ENCODE measurements at places on chromosomes 16 and 17.

- no peak for DNase-seq
Measured at GRCh38 chr17:39236981-39237441, 11.3 kb upstream of the STAC2 start.

GRCh38 chr16:18937390-18937789, 11.2 kb upstream of the SMG1 start:
- DNase-seq: no peak

DNA sequence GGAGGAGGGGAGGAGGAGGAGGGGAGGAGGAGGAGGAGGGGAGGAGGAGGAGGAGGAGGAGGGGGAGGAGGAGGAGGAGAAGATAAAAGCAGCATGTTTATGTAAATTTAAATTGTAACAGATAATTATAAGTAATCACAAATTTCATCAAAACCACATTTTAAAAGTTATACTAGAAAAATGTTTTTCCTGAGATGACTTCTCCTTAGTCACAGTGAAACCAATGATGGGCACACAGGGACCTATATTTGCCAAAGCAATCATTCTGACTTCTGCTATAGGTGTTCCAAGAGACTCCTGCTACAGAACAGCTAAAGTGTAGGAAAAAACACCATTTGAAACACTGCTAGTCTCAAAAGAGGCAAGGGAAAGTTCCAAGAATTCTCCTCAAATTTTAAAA, 66.4 kb downstream of the CEP95 start:
- DNase-seq: no peak

GRCh38 chr17:77466140-77466539, 325.4 kb downstream of the SEC14L1 start:
- DNase-seq: no peak

DNA sequence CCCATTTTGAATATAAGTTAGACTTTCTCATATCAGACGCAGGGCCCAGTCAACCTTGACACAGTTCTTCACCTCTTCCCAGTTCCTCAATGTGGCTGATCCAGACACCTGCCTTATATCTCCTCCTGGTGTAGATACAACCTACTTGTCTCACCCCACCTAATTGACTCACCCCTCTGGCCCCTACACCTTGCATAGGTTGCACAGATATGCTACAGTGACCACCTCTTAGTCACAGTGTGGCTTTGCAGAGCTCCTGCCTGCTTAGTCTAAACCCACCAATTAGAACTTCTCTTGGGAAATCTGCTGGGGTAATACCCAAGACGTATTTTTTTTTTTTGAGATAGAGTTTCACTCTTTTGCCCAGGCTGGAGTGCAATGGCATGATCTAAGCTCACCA, 16.8 kb downstream of the CHP2 start:
- no peak for DNase-seq

GRCh38 chr17:15350777-15351477, 9.5 kb upstream of the TEKT3 start:
- no peak for DNase-seq

DNA sequence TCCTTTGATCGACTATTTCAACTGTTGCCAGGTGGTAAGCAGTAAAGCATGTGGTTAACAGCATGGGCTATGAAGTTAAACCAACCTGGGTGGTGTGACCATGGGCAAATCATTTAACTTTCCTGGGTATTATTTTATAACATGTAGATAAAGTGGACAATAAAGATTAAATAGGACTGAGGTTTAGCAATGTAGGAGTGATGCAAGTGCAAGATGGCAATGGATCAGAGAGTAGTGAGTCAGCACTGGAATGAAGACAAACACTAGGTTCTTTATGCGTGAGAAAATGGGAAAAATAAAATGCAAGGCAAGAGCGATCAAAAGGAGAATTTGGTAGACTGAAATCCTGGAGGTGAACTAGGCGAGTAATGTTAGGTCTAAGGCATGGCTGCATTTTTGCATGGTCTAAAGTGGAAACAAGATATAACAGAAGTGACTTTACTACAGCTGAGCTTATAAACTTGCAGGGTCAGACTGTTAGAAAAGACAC, 222.4 kb upstream of the AXIN2 start:
- DNase-seq: no peak

GRCh38 chr17:74862108-74862901, 2.6 kb upstream of the GRIN2C start:
- peak; percentile 62 for DNase-seq

- DNase-seq: no peak
Measured at GRCh38 chr17:5638596-5638995, 54.3 kb upstream of the NLRP1 start.

DNA sequence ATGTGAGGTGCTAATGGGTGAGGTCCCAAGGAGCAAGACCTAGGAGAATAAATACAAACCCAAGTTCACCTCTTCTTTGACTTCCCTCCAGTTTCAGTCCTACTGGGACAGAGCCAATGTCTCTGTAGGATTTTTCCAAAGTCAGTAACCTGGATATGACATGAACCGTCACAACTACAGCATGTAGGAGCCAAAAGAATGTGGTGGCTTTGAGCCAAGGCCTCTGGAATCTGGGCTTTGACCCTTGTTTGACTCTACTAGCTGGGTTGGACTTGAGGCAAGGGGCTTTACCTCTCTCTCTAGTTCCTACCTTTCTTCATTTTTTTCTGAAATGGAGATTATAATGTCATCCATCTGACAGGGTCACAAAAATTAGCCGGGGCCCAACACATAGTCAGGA, 91.4 kb downstream of the CACNG3 start:
- DNase-seq: no peak

DNA sequence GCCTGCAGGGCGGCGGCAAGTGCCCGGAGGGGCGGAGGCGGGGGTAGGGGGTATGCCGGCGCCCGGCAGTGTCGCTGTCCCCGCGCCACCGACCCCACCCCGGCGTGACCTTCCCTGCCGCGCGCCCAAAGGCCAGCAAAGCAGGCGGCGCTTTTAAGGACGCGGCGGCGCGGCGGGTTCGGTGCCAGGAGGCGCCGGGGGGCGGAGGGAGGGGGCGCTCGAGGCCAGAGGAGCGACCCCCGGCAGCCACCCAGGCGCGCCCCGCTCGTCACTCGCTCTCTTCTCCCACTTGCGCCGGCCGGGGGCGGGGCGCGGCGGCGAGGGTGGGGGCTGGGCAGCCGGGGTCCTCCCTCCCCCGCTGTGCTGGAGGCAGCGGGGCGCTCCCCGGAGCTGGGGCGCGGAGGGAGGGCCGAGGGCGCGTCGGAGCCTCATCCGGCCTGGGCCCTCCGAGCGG, 8.6 kb upstream of the BAHCC1 start:
- no peak for DNase-seq

DNA sequence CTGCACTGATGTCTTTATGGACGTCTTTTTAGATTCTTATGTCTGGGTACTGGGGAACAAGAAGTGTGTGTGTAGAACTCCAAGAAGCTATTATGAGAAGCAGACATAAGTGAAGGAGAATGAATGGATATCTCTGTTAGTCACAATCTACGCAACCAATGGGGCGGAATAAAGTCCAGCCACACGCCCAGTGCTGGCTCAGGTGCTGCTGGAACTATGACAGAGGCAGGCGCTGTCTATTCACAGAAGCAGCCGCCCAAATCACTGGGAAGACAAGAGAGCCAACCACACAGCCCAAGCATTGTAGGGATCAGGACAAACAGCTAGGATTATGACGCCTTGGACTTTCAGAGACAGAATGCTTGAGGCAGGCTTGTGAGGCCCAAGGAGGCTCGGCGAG, 43.9 kb upstream of the ICAM2 start:
- no peak for DNase-seq

DNA sequence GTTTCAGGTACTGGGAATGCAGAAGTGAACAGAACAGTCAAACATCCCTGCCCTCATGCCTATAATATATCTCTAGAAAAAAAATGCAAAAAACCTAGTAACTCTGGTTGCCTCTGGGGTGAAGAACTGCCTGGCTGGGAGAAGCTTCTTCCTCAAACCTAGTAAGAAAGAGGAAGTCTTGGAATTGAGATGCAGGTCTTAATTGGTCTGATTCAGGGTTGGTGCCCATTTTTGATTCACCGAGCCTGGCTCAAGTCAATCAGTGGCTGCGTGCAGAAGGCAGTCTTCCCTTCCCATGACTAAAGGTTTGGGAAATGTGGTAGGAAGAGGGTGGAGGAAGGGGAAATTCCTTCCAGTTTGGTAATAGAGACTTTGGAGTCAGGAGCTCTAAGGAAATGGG, 22.4 kb downstream of the CDRT15 start:
- no peak for DNase-seq

DNA sequence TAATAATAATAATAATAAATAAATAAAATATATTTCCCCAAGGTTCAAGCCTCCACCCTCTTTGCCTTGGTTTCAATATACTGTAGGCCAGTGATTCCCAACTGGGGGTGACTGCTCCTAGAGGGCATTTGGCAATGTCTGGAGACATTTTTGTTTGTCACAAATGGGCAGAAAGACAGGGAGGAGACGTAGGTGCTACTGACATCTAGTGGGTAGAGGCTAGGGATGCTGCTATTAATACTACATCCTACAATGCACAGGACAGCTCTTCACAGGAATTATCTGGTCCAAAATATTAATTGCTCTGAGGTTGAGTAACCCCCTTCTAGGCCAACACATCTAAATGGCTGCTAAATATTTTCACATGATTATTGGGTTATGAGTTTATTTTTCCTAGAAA, 12.8 kb upstream of the PRR14 start:
- no peak for DNase-seq

GRCh38 chr17:50141745-50142110, 8.7 kb downstream of the PPP1R9B start:
- no peak for DNase-seq

- DNase-seq: no peak
Measured at GRCh38 chr16:23955088-23955487, 119.3 kb downstream of the PRKCB start.

GRCh38 chr17:39653662-39654331, 11.4 kb upstream of the TCAP start:
- DNase-seq: peak; percentile 88

DNA sequence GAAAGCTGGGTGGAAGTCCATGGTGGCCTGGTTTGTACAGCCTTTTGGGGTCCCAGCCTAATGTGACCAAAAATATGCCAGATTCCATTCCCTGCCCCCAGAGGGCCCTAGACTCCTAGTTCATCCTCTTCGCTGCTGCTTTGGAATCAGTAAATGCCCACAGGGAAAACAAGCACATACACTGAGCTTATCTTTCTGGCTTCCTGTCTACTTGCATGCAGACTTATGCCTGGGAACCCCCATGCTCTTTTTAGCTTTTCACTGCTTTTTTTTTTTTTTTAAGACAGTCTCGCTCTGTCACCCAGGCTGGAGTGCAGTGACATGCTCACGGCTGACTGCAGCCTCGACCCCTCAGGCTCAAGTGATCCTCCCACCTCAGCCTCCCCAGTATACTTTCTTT, 6.2 kb upstream of the CD300LG start:
- DNase-seq: no peak

GRCh38 chr16:56737539-56737938, 7.6 kb downstream of the NUP93 start:
- no peak for DNase-seq

DNA sequence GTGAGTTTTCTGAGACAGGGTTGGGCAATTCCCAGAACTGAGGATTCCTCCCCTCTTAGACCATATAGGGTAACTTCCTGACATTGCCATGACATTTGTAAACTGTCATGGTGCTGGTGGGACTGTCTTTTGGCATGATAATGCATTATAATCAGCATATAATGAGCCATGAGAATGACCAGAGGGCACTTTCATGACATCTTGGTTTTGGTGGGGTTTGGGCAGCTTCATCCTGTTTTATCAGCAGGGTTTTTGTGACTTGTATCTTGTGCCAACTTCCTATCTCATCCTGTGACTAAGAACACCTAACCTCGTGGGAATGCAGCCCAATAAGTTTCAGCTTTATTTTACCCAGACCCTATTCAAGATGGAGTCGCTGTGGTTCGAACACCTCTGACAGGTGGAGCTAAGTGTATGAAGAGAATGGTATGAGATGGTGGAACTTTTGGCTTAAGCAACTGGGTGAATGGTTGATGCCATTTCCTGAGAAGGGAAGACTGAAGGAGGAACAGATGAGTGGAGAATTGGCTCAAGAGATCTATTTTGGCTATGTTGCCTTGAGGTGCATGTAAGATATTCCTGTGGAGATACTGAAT, 217.3 kb downstream of the RAB11FIP4 start:
- DNase-seq: no peak

GRCh38 chr16:74682556-74682955, 15.9 kb upstream of the RFWD3 start:
- DNase-seq: no peak

GRCh38 chr17:60910415-60910814, 232.8 kb downstream of the BCAS3 start:
- DNase-seq: no peak

DNA sequence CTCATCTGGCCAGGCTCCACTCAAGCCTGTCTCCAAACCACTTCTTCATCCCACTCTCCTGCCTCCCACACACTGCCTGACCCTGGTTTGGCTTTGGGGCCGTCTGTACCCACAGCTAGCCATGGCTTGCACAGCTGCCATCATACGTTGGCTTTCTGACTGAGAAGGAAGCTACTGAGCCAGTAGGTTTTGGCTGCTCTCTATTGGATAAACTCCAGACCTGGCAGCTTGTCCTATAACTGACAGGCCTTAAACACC, 3.9 kb downstream of the MIF4GD start:
- DNase-seq: no peak

DNA sequence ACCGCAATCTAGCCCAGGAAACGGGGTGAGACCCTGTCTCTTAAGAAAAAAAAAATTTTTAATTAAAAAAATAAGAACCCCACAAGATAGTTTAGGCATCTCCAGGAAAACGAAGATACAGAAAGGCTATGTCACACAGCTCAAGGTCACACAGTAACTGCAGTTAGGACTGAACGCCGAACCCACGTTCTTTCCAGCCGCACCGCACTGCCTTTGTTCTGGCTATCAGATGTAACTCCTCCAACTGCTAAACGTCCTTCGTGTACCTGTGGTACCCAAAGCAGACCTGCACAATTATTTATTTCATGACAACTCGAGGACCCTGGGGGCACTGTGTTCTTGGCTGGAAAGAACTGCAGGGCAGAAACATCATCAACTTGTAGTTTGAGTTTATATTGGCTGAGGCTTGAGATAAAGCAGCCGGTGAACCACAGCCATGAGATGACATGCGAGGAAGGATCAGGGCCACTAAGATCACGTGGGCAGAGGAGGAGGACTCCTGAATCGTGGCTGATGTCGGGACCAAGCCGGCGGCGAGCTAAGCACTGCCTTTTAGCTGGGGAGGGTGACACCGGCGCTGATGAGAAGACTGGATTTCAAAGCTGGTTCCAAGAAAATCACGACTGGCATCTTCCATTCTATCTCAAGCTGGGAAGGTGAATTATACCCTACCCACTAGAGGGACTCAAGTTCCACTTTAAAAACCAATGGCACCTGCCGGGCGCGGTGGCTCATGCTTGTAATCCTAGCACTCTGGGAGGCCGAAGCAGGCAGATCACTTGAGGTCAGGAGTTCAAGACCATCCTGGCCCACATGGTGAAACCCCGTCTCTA, 20.7 kb upstream of the MNT start:
- no peak for DNase-seq

- DNase-seq: no peak
Measured at GRCh38 chr16:1667271-1667670, 10.8 kb upstream of the JPT2 start.

GRCh38 chr17:8122422-8122923, 1.4 kb downstream of the HES7 start:
- DNase-seq: no peak

Data from activated CD4-positive, CD25-positive, alpha-beta regulatory T cell treated with anti-CD3 and anti-CD28 coated beads, Interleukin-2, amount 50 U/mL, for 72 hours (primary cell).